Putamen (tissue), 1 donor: ENCODE measurements at places on chromosomes 12 and 14.
A peak's percentile ranks its signal among the peaks of the same experiment; 100 is the strongest.

DNA sequence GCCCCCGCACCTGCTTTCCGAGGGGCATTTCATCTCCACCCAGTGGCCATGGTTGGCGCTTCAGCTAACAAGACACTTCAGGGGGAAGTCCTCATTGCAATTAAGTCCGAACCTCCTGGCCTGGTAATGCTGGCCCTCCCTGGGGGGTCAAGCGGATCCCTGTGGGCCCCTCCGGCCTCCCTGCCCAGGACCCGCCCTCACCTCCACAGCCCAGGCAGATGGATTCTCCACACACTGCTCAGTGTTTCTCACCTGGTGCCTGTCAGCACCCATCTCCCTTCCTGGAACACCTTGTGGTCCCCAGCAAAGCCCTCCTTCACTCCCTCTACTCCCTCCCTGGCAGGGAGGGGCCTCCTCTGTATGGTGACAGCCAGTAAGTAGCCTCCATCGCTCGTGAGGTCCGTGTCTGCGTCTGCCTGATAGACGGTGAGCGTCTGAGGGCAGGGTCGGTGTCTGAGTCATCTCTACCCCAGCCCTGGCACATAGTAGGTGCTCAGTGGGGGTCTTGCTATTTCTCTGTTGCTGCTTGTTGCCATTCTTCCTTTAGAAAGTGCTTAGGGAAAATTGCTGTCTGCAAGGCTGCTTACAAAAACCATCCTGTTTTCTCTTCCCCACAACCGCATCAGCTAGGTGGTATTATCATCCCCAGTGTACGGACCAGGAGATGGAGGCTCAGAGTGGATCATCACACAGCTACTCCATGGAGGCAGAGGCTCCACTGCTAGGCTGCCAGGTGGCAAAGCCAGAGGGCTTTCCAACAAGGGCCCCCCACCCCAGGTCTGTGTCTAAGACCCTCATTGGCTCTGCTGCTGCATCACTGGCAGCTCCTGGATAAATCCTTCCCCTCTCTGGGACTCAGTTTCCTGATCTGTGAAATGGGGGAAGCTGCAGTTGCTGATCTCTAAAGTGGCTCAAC lies 39.7 kb upstream of the EML1 start:
- no peak for DNase-seq

DNA sequence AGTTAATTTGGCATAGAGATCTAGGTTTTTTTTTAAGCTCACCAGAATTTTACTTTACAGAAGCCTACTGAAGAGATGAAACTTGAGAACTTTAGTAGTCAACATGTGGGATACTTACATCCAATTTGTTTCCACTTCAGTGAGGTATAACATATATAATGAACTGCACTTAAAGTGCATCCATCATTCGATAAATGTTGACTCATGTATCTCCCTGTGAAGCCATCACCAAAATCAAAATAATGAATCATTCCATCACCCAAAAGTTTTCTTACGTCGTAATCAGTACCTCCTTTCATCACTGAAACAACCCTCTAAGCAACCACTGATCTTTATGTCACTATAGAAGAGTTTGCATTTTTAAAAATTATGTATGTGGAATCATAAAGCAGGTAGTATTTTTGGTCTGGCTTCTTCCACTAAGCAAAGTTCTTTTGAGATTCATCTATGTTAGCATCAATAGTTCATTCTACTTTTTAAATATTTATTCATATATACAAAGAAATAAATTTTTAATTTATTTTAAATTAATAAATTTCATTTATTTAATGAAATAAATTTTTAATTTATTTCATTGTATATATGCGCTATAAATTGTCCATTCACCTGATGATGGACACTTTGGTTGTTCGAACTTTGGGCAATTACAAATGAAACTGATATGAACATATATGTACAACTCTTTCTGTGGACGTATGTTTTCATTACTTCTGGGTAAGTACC lies 2.0 kb upstream of the CPNE8 start:
- no peak for DNase-seq

- no peak for DNase-seq
These were observed 5.5 kb downstream of the SETD3 start for GRCh38 chr14:99475179-99475578.

DNA sequence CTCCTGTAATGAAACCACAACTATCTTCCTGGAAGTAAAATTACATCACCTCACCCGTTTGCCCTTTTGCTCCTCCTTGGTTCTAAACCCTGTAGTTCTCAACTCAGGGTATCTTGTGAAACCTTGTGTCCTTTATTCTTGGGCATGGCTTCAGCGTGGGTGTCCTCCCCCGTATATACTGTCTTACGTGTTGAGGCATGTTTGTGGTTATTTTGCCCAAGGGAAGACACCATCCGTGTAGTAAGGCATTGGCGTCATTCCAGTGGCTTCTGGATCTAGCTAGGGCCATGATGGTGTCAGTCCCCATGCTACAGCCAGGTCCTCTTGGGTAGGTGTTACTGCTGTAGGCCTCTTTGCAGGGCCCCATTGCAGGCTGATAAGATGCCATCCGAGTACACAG lies 115.4 kb downstream of the ZFP36L1 start:
- DNase-seq: no peak

DNA sequence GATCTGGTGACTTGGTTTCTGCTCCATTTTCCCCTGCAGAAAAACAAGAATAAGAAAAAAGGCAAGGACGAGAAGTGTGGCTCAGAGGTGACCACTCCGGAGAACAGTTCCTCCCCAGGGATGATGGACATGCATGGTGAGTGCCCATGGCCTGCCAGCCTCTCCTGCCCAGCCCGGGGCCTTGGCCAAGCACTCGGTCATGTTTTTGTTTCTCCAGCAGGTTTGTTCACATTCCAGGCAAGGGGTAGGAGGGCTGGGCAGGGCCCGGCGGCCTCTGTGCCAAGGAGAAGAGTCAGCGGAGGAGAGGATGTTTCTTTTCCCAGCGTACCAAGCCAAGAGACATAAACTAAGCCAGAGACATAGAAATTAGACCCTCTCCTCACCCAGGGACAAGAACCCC lies 13.6 kb downstream of the BCL7A start:
- DNase-seq: no peak

DNA sequence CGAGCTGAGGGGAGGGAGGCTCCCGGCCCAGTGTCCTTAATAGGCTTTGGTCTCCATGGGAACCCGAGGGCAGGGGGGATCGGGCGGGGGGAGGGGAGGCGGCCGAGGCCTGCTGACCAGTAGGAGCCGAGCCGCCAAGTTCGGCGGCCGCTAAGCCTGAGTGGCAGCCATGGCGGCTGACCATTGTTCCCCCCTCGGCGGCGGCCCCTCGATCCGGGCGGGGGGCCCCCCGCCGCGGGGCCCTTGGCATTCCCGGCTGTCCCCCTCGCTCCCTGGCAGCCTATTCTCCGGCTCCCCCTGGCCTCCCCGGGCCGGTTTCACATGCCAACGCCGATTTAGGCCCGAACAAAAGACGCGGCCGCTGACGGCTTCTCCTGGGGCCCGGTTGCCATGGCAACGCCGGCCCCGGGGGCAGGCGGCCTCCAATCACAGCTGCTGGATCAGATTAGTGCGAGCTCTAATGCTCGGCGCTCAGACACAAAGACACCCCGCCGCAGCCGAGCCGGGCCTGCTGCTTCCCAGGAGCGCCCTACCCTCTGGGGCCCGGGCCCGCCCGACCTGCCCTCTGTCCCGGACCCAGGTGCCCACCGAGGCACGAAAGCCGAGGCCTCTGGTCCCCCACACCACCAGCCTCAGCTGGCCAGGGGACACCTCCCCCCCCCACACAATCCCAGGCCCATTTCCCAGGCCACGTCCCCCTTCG lies 7.3 kb downstream of the MSI1 start:
- DNase-seq: peak; percentile 92

DNA sequence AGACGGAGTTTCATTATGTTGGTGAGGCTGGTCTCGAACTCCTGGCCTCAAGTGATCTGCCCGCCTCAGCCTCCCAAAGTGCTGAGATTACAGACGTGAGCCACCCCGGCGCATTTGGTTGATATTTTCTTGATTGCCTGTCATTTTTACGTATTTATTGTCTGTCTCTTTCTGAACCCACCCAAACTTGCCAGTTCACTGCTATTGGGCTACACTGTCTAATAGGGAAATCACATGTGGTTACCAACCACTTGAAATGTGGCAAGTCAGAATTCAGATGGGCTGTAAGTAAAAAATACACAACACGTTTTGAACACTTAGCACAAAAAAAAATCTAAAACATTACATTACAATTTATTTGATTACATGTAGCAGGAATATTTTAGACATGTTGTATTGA lies 2.1 kb downstream of the WSB2 start:
- no peak for DNase-seq

DNA sequence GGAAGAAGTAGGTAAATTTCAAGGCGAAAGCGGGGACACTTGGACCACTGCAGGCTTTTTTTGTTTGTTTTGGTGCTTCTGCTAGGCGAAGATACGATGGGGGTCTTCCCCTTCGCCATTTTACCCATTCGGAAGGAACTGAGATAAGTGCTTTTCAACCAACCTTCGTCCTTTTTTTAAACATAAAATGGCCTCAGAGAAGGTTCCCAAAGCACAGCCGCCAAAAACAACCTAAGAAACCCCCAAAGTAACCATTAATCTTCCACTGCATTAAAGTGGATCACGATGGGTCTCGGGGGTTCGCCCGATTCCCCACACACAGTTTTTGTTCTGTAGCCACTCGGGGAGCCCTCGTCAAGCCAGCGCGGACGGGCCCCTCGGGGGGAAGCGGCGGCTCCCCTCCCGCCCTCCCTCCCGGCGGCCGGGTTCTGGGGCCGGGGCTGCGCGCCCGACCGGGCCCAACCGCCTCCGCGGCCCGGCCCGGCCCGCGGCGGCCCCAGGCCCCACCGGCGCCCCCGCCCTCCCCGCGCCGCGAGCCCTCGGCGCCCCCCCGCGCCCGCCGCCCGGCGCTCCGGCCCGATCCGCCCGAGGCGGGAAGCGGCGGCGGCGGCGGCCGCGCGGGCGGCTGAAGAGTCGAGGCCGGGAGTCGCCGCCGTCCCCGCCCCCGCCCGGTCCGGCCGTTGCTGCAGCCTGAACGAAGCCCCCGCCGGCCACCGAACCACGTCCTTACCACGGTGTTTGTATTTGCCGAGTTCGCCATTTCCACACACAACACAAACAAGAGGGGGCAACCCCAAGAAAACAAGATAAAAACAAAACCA lies 790 bp downstream of the GTF2A1 start:
- DNase-seq: no peak

DNA sequence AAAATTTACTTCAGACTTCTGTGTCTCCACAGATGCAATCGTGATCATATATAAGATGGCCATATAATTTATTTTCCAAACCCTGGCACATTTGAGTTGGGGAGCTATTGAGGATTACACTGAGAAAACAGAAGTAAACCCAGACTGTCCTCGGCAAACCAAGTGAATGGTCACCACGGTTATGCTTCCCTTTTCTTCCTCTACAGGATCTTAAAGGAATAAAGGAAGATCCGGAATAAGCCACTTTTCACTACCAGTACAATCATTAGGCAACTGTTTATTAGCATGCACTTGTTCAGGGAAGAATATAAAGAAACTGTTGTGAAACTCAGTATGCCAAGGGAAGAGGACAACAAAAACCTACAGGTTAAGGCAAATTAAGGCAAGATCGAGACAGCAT lies 27.6 kb downstream of the SBNO1 start:
- no peak for DNase-seq

- peak; percentile 7 for DNase-seq
These were observed 304.8 kb upstream of the OR4E1 start for GRCh38 chr14:21978184-21978998.

GRCh38 chr14:74402401-74403251 lies 23.4 kb downstream of the SYNDIG1L start:
- DNase-seq: no peak

GRCh38 chr14:90443161-90444076 lies 46.6 kb downstream of the CALM1 start:
- DNase-seq: no peak

- DNase-seq: no peak
These were observed 2.0 kb downstream of the PHB2 start for GRCh38 chr12:6968426-6968825.

DNA sequence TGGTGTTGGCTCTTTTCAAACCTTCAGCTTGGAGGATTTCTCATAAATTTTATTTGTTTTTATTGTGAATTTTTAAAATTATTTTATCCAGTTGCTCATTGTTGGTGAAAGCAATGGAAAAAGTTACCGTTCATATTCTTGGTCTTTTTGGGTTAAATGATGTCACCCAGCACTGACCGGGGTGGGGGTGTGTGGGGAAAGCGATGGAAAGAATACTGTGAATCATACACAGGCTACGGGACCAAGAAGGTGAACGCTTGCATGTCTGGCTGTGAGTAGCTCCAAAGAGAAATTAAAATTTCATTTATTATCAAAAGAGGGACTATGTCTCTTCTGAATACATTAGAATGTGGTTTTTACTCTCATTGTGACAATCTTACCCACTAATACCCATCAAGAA lies 430.1 kb downstream of the AEBP2 start:
- DNase-seq: no peak

DNA sequence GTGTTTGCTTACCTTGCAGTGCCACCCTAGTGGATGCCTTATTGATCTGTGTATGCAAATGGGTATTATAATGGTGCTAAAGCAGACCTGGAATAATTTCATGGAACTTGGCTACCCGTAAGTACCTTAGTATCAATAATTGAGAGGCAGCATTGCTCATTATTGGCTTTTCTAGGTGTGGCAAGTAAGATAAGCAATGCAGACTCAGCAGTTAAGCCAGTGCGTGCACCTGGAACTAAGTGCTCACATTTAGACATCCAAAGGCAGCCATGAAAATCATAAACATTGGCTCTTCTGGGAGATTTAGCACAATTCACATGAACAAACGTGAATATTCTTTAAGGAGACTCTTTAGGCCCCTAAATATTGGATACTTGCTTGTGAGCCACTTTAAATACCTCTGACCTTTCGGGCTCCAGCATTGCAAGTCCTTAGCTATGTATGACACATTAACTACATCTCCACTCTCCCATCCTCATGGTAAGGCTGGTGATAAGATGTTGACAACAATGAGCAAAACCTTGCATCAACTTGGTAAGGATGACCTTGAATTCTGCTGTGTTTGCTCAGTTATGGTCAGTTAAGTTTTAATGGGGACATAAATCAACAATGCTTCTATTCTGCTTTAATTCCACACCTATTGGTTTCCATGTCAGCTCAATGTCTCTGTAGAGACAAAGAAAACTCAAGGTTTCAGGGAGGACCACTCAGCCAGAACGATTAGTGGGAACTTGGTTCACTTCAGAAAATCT lies 112.0 kb downstream of the SLC5A8 start:
- no peak for DNase-seq

- DNase-seq: no peak
These were observed 44.9 kb downstream of the LIN7A start for GRCh38 chr12:80892597-80893445.

- no peak for DNase-seq
These were observed 3.0 kb downstream of the ERO1A start for GRCh38 chr14:52692248-52692962.

DNA sequence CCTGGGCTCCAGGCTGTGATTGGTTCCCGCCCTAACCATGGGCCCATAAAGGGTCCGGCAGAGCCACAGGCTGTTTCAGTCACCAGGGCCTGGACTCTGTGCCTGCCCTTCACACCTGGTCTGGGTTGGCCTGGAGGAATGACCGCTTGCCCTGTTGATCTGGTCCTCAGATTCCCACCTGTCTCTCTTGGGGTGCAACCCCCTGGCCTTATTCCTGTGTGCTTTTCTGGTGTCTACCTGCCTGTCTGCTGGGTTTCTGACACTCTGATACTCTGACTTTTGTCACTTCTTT lies 2.9 kb upstream of the KRT83 start:
- no peak for DNase-seq
